ENCODE measurements at places on chromosomes 7 and 10.

DNA sequence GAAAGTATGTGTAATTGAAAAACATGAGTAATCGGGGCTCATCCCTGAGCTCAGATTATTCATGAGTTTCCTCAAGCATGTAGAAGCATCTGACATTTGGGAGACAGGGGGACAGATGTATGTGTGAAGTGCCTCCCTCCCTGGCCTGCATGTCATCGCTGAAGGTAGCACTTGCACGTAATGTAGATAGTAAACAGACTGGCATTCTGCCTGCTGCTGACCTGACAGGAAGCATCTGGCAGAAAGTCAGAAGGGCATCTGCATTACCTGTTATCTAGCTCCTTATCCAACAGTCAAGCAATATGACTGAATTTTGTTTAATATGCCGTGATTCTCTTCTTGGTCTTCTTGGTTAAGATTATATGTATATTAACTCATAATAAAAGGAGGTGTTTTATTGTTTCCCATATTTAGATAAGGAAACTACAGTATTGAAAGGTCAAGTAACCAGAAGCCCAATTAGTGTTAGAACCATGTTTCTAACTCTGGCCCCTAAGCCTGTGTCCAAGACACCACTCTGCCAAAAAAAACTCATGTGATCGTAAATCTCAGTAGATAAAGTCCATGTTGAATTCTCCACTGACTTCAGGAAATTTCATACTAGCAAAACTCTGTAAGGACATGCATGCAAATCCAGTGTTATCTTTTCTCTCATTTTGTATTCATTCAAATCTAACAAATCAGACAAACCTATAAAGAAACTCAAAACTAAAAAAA is 918.1 kb upstream of the MBL2 start:
- no peak for DNase-seq

DNA sequence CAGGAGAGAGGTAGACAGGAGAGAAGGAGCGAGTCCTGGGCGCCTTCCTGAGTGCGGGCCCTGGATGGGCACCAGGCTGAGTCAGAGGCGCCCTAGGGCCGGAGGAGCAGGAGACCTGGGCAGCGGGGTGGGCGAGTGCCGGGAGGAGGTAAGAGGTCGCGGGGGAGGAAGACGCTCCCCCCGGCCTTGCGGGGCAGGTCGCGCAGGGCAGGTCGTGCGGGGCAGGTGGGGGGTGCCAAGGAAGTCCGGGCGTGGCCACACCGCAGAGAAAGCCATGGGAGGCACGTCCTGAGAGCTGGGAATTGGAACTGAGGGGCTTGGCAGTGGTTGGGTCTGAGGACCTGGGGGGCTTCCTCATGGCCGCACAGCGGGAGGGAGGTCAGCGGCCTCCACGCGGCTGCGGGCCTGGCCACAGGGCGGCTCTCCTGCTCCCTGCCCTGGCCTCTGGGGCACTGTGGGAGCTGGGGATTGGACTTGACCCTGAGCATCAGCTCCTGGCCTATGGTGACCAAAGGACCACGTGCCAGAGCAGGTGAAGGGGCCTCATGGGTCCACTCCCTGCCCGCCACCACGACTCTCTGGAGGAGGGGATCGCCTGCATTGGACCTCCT is 935 bp downstream of the MMP21 start:
- no peak for DNase-seq

DNA sequence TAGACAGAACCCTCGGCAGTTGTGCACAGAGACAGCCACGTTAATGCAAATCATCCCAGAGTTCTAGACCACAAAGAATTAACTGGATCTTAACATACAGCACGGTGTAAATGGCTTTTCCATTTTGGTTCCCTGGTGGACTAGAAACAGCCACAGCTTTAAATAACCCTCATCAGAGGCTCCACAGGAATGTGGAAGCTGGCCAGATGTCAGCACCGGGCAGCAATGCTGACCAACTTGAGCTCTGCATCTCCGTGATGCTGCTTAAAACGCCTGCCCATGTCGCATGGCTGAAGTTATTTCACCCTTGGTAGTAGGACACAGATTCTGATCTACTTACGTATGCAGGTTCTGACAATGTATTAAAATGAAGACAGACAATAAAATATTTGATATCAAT is 24.5 kb downstream of the RSU1 start:
- no peak for DNase-seq

DNA sequence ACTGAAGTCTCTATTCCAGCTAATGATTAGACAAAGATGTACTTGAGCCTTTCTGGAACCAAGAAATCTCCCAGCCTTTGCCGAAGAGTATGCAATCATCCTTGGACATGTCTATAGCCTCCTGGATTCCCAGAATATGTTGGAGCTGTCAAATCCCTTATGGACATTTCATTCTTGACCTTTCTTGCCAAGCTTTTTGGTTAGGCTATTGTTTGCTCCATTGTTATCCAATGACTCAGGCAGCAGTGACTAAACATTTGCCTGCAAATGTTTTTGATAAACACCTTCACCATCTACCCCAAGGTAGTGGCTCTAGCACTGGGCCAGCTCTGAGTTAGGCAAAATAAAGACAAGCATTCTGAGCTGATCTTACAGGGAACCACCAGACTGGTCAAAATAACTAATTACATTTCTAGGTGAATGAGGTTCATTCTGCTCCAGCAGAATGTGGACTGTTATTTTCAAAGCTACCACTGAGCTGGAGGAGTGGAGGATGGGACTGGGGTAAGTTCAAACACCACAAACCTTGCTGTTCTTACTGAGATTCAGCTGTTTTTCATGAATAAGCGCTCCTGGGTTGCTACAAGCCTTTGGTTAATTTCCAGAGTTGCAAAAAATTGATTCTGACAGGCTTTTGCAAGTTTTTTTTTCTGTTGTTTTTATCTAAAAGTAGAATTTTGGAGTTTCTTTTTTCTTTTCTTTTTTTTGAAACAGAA is 81.0 kb downstream of the TMEM270 start:
- no peak for DNase-seq

DNA sequence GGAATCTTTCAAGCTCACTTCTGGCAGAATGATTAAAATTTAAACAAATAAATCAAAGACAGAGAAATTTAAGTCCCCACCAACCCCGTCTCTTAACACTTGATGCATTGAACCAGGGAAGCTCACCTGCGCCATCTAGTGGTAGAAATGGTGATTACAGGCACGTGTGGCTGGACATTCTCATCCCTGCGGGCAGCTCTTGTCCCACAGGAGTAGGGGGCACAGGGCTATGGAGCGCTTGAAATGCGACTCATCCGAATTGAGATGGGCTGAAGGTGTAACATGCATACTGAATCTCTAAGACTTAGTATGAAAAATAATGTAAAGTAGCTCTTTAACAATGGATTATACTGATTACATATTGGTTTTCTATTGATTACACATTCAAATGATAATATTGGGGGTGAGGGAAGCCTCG is 24.8 kb upstream of the SLIT1 start:
- DNase-seq = peak; percentile 11

DNA sequence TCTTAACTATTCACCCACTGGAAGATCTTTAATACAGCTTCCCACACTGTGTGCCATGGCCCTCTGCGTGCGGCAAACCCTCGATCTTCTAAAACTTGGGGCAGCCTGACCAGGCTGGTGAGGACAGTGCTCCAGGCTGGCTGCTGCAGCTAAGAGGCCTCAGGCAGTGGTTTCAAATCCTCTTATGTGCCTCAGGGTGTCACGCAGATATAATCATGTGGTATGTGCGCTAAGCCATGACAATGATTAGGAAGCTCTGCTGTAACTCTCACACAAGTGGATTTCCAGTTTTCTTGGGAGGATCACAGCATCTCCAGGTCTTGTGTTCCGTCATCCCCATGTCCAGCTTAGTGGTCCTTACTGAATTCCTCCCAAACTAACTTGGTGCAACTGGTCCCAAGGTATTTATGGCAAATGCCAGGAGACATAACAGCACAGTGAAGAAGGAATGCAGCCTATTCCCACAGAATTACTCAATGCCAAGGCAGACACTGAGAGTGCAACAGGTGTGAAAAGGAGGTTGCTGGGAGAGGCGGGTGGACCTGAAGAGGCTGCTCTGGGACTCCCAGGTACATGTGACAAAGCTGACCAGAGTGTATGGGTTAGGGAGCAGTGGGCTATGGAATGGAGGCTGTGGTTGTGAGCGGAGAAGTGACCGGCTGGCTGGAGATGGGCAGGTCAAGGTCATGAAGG is 2.3 kb downstream of the HPS1 start:
- no peak for DNase-seq

DNA sequence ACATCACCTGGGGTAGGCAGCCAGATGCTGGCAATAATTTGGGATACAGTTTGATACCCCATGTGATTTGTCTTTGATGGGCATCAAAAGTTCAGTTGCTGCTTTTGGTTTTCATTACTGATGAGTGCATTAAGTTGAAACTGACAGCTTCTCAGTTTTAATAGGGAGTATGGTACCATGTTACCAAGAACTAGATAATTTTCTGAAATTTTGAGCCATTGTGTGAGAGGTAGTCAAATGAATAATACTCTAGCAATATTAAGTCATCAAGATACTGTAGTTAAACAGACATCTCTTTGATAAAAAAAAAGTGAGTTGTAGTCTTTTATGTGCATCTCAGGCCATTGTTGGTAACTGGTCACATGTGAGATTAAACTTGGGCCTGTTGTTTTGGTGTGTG is 71.5 kb downstream of the ST7 start:
- no peak for DNase-seq

DNA sequence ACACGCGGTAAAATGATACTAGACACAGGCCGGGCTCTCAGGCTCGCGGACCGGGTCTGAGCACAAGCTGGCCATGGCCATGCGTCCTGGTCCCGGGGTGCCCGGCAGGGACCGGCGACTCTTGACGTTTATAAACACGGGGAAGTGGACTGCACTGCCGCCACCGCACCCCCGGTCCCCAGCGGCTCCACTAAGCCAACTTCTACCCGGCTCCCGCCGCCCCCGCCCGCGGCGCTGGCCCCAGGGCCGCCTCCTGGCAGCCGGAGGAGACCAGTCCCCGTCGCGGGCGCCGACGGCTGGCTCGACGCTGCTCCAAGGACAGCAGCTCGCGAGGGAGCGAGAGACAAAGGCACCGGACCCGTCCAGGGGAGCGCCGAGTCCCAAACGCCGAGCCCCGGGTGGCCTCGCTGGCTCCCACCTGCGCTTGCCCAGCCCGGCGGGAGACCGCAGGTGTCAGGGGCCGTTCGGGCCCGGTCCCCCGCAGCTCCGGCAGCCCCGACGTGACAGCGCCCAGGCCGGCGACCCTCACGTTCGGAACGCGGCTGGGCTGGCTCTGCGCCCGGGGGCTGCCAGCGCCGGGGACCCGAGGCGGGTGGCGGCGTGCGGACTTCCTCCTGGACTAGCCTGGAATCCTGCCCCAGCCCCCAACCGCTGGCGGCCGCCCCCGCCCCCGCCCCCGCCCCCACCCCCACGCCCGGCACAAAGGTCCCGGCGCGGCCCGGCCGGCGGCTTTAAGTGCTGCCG is 517 bp downstream of the ITGB1 start:
- peak; percentile 11 for DNase-seq

GRCh38 chr7:45680776-45681175 is 106.6 kb downstream of the ADCY1 start:
- no peak for DNase-seq

DNA sequence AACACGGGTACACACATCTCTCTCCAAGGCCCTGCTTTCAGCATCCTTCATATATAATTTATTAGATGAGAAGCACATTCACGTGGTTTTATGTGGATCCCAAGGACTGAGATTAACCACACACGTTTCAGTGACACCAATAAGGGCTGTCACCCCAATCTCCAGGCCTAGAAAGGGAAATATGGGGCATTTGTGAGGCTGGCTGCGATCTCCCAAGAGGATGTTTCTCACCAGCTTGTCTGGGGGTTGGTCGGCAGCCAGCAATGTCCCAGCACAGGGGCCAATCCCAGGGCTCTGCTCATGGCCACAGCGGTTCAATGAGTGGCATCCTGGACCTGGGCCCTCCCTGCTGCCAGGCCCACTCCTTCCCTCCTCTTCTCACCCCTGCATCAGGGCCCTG is 115.5 kb downstream of the ITIH5 start:
- no peak for DNase-seq

GRCh38 chr10:22341190-22341925 is 3.9 kb upstream of the SPAG6 start:
- DNase-seq = no peak

DNA sequence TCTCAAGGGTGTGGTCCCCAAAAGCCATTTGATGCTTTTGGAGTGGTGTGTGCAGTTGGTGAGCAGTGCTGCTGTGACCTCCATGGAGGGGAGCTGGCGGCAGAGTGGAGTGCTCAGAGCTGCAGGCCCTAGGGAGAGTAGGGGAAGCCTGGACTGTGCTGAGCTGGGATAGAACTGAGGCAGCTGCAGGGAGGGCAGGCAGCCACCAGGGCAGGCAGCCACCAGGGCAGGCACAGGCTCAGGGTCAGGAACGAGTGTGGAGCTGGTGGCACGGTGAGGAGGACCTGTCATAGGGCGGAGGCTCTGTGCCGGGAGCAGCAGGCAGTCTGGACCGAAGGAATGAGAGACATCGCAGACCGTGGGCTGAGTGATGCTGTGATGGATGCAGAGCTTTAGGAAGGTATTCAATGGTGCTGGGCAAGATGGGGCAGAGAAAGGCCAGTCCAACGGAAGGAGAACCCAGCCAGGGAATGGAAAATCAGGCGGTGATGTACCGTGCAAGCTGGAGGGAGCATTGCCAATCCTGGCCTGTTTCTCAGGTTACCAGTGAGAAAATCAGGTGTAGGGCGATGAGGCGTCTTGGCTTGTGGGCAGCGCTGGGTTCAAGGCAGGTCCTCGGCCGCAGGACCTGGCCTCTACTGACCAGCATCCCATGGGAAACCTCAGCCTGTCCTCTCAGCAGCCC is 152.6 kb downstream of the CAMK1D start:
- no peak for DNase-seq

GRCh38 chr10:114337510-114338462 is 66.5 kb downstream of the AFAP1L2 start:
- no peak for DNase-seq

DNA sequence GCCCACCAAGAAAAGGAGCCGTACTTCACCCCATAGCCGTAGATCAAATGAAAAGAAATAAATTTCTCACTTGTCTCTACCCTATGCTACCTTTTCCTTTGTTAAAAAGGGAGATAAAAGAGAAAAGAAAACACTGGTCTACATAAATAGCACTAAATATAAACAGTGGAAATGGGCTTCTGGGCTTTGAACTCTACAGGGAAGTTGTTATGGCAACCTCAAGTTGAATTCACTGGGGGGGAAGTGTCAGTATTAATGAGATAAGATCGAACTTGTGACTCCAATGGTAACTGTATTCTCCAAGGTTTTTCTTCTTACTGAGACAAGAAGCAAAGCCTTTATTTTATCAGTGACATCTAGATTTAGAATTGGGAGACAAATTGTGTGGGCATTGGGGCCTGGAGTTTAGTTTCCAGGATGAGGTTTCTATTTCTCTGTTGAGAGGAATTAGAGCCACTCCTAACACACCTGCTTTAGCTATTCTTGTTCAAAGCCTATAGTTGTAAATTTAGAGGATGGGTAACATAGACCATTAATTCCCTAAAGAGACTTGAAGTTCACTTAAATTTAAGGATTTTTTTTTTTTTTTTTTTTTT is 604.3 kb upstream of the GALNT17 start:
- DNase-seq = no peak

- DNase-seq = no peak
Observed at GRCh38 chr10:127998501-127999144, 91.7 kb downstream of the PTPRE start.
